Camera-type eye (tissue), 1 donor: ENCODE measurements at places on chromosomes 1 and 21. TPM values are rescaled to one million over a fixed set of nuclear protein-coding genes. Genes with fewer than 3 reads are reported as not detected.

Gene CADM3
- total RNA-seq = 89.3 TPM

Gene HHAT
- 13.1 TPM for total RNA-seq

Gene VAMP4
- 26.2 TPM for total RNA-seq

Gene NEK2
- total RNA-seq = 13.8 TPM

Gene KCNC4
- total RNA-seq = 15.0 TPM

Gene LCE1B
- total RNA-seq = not detected

Gene VCAM1
- total RNA-seq = 17.2 TPM

Gene RNU1-1
- under 0.01 TPM for total RNA-seq

Gene ZNF683
- total RNA-seq = not detected

Gene G0S2
- 9.5 TPM for total RNA-seq

Gene CHRM3
- 22.9 TPM for total RNA-seq

Gene ADAMTS5
- total RNA-seq = 19.0 TPM

Gene FBLIM1
- 46.5 TPM for total RNA-seq

Gene AMY1A
- total RNA-seq = not detected

Gene S100A7
- not detected for total RNA-seq

Gene PADI2
- 24.0 TPM for total RNA-seq

Gene HAPLN2
- not detected for total RNA-seq

Gene TTC34
- 0.27 TPM for total RNA-seq

Gene PKLR
- total RNA-seq = 1.0 TPM

Gene TMPRSS15
- not detected for total RNA-seq

Gene OR6K3
- not detected for total RNA-seq

Gene F3
- 83.5 TPM for total RNA-seq
